ENCODE measurements at places on chromosomes 5 and 9.

DNA sequence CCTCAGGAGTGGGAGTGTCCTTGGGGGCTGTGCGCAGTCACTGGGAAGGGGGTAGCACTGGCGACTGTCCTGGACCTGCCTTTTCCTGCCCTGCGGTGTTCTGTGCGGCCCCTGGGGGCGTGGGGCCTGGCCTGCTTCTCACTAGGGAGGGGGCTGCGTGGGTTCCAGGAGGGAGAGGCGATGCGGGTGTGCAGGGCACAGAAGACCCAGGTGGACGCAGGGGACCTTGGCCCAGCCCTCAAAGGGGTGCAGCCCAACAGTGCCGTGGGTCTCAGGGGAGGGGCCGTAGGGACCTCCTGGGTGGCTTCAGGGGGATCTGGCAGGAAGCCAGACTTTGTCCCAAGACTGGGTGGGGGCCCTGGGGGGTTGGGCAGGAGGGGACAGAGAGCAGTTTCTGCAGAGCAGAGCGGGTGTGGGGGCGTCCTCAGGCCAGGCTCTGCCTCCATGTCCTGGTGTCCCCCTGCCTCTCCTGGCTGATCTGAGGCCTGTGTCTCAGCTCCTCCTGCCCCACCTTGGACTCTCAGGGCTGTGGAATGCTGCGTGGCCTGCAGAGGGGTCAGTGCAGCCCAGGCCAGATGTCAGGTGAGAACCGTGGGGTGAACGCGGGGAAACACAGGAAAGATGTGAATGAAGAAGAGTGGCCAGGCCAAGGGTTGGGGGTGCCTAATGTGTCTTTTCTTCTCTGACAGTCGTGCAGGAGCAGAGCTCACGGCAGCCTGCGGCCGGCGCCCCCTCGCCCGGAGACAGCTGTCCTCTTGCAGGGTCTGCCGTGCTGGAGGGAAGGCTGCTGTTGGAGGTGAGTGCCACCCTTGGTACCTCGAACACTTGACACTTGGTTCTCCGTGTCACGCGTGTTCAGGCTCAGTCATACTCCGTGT, 54.6 kb downstream of the AHRR start:
- peak; percentile 61 for DNase-seq

DNA sequence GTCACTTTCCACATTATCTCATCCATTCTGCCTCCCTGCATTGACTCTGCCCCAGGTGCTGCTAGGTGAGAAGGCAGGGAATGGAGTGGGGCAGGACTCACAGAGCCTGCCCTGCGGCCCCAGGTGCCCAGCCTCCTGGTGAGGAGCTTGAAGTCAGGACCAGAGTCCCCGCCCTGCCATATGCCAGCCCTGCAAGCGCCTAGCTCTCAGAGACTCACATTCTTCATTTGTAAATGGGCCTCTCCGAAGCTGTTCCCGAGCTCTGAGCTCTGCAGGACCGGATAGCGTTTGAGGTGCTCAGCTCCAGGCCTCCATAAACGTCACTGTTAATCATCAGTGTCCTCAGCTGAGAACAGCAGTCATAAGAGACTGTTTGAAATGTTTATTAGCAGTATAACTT, 75.1 kb upstream of the STXBP1 start:
- no peak for DNase-seq

DNA sequence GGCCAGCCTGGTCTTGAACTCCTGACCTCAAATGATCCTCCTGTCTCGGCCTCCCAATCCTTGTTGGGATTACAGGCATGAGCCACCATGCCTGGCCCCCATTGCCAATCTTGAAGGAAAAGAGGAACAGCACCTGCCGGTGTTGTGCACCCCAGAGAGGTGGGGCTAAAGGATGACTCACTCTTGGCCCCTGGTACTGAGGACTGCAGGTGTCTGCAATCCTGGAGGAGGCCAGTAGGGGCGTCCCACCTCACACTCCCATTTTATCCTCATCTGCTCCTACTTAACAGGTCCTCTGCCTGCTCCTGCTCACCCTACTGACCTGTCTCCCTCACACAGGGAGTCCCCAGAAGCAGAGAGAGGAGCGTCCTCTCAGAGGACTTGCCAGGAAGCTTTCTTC, 390.4 kb downstream of the ARHGEF28 start:
- DNase-seq = no peak

GRCh38 chr9:68704814-68705530, at the start of gene PIP5K1B:
Gene PIP5K1B (plus strand): TSS chr9:68705240. CDS start chr9:68822615, 117,375 bp downstream.
- peak; percentile 72 for DNase-seq

DNA sequence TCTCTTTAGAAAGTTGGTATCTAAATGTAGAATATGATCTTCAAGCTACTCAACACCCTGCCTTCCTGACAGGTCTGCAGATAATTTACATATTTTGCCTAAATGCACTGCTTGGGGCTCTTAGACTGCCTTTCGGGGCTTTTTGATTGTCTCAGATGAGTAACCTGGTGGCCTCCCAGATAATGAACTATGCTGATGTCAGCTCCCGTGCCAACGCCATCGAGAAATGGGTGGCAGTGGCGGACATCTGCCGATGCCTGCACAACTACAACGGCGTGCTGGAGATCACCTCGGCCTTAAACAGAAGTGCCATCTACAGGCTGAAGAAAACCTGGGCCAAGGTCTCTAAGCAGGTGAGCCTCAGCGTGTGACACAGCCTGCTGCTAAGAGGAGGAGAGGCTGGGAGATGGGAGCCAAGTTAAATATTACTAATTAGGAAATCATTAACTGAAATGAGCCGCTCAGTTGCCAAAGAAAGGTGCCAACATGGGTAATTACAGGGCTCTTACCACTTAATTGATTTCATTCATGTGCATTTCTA, 20.8 kb upstream of the CKMT2 start:
- no peak for DNase-seq

DNA sequence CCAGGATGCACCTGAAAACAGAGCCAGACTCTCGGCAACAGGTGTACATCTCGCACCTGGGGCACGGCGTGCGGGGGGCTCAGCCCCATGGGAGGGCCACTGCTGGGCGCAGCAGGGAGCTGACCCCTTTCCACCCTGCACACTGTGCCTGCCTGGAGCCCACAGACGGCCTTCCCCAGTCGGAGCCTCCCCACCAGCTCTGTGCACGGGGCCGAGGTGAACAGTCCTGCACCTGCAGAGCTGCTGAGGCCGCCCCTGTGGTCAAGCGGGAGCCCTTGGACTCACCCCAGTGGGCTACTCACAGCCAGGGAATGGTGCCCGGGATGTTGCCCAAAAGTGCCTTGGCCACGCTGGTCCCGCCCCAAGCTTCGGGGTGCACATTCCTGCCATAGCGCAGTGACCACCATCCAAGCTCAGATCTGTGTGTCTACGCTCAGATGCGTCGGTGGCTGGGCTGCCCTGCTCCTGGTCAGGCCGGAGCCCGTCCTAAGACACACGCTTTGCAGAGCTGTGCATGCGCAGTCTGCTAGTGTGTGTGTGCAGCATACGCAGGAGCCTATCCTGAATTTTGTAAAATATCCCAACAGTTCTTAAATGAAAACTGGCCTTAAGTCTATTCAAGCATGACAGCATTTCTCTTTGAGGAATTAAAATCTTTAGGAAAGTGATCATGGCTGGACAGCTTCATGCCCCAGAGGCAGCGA, 8.4 kb upstream of the EXOC3 start:
- no peak for DNase-seq

- DNase-seq = no peak
These were observed 4.2 kb upstream of the UNC5A start for GRCh38 chr5:176806137-176806536.

DNA sequence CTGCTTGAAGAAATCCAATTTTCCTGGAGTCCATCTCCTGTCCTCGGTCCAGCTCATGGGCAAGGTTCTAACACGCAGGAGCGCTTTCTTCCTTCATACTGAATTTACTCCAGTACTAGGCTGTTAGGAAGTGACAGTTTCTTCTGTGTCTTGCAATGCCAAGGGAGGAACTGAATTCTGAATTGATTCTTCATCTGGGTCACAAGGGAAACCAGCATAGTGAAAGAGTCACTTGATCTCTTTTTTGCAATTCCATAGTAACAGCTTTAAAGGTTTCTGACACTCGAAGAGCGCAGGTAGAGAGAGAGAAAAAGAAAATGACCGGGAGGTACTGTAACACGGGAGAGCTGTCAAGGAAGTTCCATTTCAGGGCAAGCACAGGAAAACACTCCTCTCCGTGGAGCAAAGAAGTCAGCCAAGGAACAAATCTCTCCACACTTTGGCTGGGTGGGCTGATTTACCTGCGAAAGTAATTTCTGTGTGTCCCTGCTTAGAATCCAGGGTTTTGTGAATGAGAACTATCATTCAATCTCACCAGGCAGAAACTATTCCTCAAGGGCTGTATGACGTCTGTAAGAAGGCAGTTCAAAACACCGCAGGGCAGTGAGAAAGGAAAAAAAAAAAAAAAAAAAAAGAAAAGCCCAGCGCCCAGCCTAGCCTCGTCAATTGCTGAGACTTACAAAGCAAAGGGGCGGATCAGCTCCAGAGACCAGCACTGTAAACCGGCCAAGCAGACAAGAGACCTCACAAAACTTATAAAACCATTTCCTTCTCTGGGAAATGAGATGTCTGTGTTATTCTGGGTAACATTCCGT, 617.8 kb downstream of the PDE4D start:
- no peak for DNase-seq

DNA sequence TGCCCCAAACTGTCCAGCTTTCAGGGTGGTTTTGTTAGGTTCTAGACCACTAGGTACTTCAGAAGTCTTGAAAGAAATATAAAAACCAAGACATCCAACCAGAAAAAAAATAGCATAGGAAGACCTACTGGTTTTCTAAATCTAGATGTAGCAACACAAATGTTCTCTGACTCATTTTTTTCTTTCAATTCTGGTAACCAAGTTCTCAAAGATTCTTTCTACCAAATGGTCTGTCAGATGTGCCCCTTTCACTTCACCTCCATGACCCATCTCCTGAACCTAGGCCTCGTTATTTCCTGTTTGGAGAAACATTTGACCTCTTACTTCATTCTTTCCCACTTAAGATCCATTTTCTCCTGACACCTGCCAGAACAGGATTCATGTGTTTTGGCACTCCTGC, 355.3 kb downstream of the KIAA0825 start:
- DNase-seq = no peak

DNA sequence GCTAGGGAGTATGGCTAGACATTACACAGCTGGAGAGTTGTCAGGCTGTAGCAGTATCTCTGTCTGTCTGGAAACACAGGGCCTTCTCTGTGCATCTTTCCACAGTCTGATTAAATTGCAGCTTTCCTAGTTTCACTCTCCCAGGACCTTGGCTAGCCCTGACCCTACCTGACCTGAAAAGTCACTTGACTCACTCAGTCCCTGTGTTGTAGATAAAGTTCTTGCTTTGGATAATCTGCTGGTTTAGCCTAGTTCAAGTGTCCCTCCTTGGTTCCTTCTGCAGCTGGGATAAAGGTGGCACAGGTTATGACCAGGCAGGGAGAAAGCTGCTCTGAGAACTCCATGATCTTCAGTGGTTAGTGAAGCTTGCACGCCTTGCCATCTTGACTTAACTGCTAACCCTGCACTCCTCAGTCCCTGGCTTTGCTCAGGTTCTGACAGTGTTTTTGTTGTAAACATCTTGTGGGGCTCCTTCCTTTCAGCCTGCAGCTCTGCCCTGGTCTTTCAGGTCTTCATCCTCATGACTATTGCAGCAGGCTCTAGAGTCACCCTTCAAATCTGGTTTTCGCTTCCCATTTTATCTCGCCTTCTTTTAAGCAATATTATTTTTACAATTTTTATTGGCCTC, 101.0 kb downstream of the PIP5K1B start:
- DNase-seq = no peak

DNA sequence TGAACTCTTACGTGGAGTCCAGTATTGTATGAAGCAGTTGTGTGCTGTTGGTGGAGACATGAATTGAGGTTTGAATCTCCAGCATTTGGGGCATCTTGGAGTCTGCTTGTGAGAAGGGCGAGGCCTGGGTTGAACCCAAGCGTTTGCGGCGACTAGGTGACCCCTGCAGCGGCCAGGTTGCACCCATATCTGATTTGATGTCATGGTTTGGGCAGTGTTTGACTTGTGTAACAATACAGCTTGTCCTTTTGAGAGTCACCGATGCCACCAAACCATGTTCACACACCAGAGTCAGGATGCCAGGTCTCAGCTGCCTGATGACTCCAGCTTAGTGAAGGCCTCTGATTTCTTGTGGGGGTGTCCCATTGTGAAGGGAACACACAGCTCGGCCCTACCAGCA, 2.1 kb downstream of the TRAF2 start:
- DNase-seq = no peak

DNA sequence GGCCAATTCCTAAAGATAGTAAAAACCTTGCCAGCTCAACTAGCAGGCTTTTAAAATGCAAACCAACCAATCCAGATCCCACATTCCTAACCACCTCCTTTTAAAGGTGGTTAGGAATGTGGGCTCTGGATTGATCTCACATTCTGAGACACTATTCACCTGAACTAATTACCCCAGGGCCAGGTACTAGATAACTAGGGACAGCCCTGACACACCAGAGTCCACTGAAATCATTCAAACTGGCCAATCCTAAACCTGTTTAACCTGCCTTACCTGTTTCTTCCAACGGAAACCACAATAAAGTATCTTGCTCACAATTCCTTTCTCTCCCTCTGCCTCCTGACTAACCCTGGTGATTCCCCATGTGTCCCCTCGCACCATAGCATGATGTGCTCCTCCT, 168.3 kb upstream of the DMAC1 start:
- DNase-seq = no peak

GRCh38 chr9:130414910-130415746, 29.6 kb upstream of the ASS1 start:
- no peak for DNase-seq

- DNase-seq = no peak
These were observed 53.3 kb upstream of the AGXT2 start for GRCh38 chr5:35101016-35101415.

All from ascending aorta (tissue), 2 donors.